DMS53 (cell line): ENCODE measurements at places on chromosomes 11 and 22.
A peak's percentile ranks its signal among the peaks of the same experiment; 100 is the strongest.

DNA sequence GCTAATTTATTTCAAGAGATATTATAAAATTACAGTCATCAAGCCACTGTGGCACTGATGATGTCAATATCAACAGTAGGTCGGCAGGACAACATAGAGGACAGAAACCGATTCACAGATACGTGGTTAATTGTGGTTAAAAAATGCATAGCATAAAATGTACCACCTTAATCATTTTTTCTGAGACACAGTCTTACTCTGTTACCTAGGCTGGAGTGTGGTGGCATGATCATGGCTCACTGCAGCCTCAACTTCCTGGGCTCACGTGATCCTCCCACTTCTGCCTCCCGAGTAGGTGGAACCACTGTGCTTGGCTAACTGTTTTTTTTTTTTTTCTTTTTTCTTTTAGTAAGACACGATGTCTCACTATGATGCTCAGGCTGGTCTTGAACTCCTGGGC is 21.0 kb upstream of the TOLLIP start:
- no peak for DNase-seq

DNA sequence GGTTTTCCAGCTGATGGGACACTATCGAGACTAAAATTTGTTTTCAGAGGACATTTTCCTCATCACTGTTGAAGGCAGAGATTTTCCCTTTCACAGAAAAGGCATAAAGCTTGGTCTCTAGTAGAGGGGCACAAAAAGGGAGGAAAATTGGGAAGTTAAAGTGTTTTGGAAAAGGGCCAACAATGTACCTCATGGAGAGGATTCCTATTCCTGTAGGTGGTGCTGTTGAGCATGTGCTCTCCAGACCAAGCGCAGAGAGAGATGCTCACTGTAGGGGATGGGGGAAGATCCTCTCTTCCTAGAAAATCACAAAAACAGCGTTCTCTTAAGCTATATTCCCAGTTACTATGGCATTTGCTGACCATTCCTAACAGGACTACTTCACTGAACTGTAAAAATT is 44.9 kb downstream of the OR4C46 start:
- DNase-seq = peak; percentile 60

DNA sequence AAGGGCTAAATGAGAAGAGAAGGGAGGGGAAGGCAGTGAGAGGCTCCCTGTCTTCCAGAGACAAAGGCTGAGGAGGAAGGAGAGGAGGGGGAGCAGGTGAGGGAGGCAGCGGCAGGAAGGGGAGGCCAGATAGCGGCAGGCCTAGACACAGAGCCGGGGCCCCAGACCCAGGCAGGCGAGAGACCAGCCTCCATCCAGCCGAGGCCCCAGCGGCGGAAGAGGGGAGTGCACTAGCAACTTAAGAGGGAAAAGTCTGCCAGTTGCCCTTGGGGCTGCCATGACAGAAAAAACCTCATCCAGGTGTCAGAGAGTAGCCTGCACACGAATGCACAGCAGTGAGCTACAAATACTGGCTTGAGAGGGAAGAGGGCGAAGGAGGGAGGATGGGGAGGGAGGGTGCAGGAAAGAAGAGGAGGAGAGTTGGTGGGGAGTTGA is 46.7 kb downstream of the IGLL1 start:
- peak; percentile 26 for DNase-seq

GRCh38 chr11:119496469-119496868 is 73.5 kb upstream of the THY1 start:
- no peak for DNase-seq

GRCh38 chr11:88061111-88061510 is 114.1 kb downstream of the RAB38 start:
- DNase-seq = no peak

GRCh38 chr22:42791721-42792452 is 65.2 kb downstream of the ARFGAP3 start:
- DNase-seq = no peak

- DNase-seq = no peak
Measured at GRCh38 chr22:27679176-27679575, 122.4 kb downstream of the MN1 start.
